ENCODE measurements at places on chromosomes 1 and 21. TPM values are rescaled to one million over a fixed set of nuclear protein-coding genes. Genes with fewer than 3 reads are reported as not detected.

Gene FALEC
- total RNA-seq: not detected

Gene MAP10
- 2.2 TPM for total RNA-seq

Gene UBE2Q1
- 84.4 TPM for total RNA-seq

Gene FAM229A
- 3.6 TPM for total RNA-seq

Gene GJA9
- not detected for total RNA-seq

Gene VWA1
- total RNA-seq: 0.44 TPM

Gene C1orf141
- not detected for total RNA-seq

Gene LDLRAD1
- total RNA-seq: not detected

Gene CCDC185
- not detected for total RNA-seq

Gene HENMT1
- total RNA-seq: 26.1 TPM

Gene FCRL6
- not detected for total RNA-seq

Gene HTR6
- not detected for total RNA-seq

Gene MFN2
- 78.1 TPM for total RNA-seq

Gene C1orf87
- total RNA-seq: not detected

Gene LMX1A
- not detected for total RNA-seq

Gene B4GALT3
- 49.5 TPM for total RNA-seq

Gene TCHH
- total RNA-seq: 0.22 TPM

Gene PCSK9
- total RNA-seq: not detected

Gene FMOD
- 3.2 TPM for total RNA-seq

Gene CYP4Z1
- total RNA-seq: not detected

Gene OR2T2
- not detected for total RNA-seq

Gene CCDC181
- total RNA-seq: 0.62 TPM

Gene OVAAL
- not detected for total RNA-seq

Gene FBLIM1
- not detected for total RNA-seq

Gene RSBN1
- 15.4 TPM for total RNA-seq

Gene RAP1GAP
- total RNA-seq: 1.3 TPM

Gene KLF17
- total RNA-seq: not detected

Gene SPRR2G
- total RNA-seq: not detected

Gene PGLYRP4
- total RNA-seq: not detected

Gene PAQR6
- total RNA-seq: 4.4 TPM

Gene TBX19
- 0.56 TPM for total RNA-seq

Gene CLEC20A
- total RNA-seq: not detected

Gene SLC6A9
- 13.5 TPM for total RNA-seq

Gene AMPD1
- not detected for total RNA-seq
